Activated T-helper 2 cell treated with anti-CD3 and anti-CD28 coated beads, Interferon-gamma antibody, Interleukin-2, Interleukin-4, amounts not matched to agents 10 μg/mL and 5 μg/mL and 100 μg/mL, durations not matched to agents 14 hours and 24 hours and 36 hours (primary cell): ENCODE measurements at places on chromosomes 16 and 17.

GRCh38 chr16:51228097-51228659 lies 77.1 kb upstream of the SALL1 start:
- no peak for DNase-seq

GRCh38 chr16:64225036-64225435 lies 896.8 kb downstream of the CDH11 start:
- no peak for DNase-seq

DNA sequence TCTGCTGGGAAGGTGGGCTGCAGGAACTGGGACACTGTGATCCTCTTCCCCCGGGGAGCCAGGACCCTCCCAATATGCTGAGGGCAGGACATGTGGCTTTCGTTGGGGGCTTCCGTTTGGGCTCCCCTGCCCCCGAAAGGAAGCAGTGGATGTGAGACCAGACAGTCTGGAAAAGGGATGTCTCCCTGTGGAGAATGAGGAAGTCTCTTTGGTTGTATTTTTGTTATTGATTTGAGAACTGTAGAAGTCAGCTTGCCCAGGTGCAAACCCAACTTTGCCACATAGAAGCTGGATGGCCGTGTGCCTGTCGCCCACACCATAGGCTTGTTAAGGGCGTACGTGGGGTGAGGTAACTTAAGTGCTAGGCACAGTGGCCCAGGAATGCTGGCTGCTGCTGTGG lies 18.8 kb downstream of the LLGL2 start:
- DNase-seq = no peak

DNA sequence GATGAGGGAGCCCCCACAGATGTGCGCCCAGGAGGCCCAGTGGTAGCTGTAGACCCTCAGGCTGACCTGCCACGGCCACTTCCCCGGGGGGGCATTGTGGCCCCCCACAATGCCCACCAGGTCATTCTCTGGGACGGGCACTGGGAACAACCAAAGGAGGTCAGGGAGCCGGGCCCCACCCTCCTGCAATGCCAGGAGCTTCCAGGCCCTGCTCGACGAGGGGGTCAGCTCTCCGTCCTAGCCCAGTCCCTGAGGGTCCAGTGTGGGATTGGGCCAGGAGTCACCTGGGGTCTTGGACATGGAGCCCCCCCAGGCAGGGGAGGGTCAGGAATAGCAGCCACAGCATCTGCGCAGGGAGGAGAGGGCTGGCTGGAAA lies 7.0 kb downstream of the TPSD1 start:
- no peak for DNase-seq

DNA sequence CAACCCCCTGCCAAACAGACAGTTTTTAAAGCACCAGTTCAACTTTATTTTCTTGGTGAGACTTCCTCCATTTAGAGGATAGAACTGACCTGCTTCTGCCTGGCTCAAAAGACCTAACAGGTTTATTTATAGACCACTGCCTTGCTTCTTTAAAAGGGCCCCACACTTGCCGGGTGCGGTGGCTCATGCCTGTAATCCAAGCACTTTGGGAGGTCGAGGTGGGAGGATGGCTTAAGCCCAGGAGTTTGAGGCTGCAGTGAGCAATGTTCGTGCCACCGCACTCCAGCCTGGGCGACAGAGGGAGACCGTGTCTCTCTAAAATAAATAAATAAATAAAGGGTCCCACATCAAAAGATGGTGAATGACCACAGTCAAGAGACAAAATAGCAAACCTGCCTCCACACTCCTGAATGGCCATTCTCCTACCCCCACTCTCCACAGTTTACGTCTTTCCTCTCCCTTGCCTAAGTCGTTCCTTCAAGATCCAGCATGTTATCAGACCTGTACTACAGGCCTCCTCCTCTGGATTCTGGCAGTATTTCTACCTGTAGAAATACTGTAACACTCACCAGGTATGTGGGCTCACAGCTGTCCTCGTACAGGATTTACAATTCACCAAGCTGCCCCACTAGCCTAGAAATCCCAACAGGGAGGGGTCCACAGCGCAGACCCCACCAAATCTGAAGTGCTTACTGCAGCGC lies 95.6 kb downstream of the SMG6 start:
- DNase-seq = no peak

DNA sequence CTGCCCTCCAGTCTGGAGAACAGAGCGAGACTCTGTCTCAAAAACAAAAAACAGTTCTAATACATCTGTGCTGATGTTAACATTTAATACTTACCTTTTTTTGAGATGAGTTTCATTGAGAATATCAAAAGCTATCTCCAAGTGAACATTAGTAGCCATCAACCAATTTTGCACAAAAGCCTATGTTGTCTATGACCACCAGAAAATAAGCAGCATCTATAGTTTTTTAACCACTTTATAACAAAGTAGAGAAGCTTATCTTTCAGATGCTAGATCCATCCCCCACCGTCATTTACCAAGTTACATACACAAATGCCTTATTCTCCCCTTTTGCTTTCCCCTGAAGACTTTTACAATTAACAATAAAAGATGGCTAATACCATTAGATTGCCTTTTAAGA lies 4.1 kb downstream of the SRSF1 start:
- no peak for DNase-seq
